ENCODE measurements at places on chromosomes 2 and 18.

DNA sequence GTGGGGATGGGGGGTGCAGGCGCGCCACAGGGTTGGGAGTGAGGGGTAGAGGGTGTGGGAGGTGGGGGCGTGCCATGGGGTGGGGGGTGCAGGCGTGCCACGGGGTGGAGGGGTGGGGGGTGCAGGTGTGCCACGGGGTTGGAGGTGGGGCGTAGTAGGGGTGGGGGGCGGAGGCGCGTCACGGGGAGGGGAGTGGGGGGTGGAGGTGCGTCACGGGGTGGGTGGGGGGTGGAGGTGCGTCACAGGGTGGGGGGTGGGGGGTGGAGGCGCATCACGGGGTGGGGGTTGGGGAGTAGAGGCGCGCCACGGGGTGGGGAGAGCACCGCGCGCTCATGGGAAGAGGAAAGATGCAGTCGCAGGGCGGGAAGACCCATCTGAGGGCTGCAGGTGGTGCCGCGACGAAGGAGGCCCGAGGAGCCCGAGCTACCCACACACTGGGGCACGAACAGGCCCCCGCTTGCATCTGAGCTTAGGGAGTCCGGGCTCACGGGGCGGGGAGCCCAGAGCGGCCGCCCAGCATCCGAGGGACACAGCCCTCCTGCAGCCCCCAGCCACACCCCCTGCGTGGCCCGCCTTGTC lies 37.5 kb downstream of the SNED1 start:
- no peak for DNase-seq

- no peak for DNase-seq
Observed at GRCh38 chr2:66445076-66445924, 10.4 kb downstream of the MEIS1 start.

GRCh38 chr2:134683561-134684112 lies 35.2 kb downstream of the TMEM163 start:
- peak; percentile 86 for DNase-seq

DNA sequence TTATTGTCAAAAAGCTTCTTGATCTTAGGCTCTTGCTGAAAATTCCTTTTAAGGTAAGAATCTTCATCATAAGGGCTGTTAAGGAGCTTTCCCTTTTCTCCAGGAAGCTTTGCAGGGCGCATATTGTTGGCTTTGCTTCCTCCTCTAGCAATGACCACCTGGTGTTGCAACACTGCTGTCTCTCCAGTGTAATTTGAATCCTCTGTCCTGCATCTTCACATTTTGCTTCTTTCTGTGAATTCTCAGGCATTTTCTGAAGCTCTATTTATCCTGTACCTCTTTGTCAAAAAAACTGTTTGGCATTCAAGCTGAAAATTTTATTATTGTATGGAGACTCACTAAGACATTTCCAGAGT lies 533.1 kb upstream of the CHAC2 start:
- peak; percentile 42 for DNase-seq

- DNase-seq = peak; percentile 79
Observed at GRCh38 chr2:59301466-59302402, 1060.6 kb upstream of the FANCL start.

- DNase-seq = no peak
Observed at GRCh38 chr2:232419245-232420072, 12.8 kb downstream of the ALPG start.

DNA sequence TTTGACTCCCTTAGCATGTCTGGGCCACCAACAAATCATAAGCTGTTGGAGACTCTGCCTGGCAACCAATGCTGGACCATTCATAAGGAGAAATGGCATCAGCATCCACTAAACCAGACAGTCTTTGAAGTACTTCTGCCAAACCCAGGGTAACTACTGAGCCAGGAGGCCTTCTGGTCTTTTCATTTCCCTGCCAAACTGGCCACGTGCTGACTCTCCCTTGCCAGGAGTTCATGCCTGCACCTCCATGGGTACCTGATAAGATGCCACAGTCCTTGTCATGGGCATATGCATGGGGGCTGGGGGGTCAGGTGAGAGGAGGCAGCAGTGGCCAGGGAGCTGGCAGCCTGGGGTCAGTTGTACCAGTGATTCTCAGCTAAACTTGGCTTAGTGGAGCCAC lies 34.2 kb upstream of the DAPL1 start:
- DNase-seq = no peak

DNA sequence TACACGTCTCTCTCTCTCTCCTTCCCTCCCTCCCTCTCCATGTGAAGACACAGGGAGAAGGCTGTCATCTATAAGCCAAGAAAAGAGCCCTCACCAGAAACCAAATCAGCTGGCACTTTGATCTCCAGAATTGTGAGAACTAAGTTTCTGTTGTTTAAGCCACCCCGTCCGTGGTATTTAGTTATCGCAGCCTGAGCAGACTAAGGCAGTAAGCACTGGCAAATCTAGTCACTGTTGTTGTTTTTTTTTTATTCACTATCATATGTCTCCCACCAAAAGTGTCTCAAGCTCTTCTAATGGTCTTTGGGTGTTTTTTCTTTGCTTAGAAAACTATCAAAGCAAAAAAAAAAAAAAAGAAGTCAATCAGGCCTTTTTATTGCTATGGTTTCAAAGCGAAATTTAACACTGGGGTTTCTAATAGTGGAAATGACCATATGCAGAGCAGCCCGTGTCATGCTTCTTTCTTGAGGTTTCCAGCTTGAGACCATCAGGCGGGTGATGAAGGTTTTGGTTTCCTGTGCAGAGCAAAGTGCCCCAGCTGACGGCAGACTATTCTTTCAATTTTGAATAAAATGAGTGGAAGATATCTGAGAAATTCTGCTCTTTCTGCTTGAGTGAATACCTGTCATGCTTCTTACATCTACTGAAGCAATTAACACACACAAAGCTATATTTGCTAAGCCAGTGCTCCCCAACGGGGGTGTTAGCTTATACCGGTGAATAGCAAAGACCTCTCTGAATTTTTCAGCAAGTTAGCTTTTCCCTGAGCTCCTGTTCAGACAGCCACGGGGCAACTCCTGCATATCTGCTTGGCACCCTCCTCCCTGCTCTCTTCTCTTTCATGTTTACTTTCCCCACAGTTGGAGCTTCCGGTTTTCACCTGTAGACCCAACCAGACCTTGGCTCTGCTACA lies 394.1 kb upstream of the ATP5MC3 start:
- DNase-seq = no peak
